Kasumi-1 (cell line): ENCODE measurements at places on chromosomes 1 and 21.

DNA sequence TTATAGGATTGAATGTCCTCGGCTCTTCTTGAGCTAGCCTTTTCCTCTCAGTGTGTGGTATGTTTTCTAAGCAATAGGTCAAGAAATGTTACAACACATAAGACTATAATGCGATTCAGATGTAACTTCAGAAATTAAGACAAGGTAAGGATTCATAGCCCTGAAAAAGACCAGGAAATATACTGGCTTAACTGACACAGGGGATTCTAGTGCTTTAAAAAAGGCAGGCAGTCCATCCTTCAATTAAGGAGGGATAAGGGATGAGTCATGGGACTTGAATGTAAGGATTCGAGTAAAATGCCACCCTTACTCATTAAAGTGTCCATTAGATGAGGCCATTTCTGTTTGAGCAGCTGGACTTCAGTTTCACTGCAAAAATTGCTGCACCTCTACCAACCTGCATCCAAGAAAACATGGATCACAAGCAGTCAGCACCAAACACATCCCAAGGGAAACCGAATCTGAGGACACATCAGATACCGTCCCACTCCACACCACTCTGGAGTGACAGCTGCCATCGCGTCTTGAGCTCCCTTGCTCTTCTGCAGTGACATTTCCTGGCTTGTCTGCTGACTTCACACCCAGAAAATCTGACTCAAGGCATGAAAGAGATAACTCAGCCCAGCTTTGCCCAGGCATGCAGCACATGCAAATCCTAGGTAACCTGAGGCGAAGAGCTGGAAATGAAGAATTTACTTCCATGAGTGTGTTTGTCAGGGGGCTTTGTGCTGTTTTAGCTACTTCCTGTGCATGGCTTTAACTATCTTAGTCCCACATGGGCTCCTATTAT is 37.8 kb downstream of the NGF start:
- no peak for DNase-seq

GRCh38 chr1:33516428-33516827 is 44.0 kb downstream of the ZSCAN20 start:
- no peak for DNase-seq

DNA sequence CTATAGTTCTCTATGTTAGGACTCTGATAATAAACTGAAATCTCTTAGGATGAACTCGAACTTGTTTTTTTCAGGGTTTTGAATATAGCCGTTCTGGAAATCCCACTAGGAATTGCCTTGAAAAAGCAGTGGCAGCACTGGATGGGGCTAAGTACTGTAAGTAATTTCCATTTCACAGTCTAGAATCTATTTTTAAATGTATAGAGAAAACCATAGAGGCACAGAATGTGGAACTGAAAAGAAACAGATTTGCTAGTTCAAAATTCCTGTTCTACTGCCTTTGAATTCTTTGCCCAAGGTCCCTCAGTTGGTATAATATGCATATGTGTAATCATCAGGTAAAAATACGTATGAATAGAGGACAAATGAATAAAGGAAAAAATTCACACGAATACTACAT is 4.8 kb downstream of the CTH start:
- no peak for DNase-seq

GRCh38 chr1:38489844-38490270 is 369.7 kb downstream of the RRAGC start:
- DNase-seq, result peak; percentile 6

GRCh38 chr1:17799642-17800041 is 44.5 kb downstream of the ACTL8 start:
- DNase-seq, result no peak

DNA sequence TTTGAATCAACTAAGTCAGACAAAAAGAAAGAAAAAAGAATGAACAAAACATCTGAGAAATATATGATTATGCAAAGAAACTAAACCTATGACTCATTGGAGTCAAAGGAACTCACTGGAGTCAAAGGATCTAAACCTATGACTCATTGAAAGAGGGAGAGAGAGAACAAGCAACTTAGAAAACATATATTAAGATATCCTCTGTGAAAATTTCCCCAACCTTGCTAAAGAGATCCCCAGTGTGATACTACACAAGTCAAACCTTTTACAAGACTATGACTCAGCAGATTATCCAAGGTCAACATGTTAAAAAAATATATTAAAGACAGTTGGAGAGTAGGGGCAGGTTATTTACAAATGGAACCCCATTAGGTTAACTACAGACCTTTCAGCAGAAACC is 1538.3 kb downstream of the NCAM2 start:
- DNase-seq, result peak; percentile 36

DNA sequence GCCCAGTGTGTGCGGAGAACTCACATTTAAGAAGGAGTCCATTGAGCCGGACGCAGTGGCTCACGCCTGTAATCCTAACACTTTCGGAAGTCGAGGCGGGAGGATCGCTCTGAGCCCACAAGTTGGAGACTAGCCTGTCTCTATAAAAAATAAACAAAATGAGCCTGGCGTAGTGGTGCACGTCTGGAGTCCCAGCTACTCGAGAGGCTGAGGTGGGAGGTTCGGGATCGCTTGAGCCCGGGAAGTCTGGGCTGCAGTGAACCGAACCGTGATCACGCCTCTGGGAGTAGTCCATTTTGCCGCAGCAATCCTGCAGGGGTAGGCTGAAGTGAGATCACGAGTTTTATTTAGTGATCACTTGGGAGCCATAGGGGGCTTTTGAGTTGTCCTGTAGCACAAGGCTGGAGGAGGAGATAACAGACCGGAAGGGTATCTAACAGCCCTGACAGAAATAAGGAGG is 497 bp upstream of the FUCA1 start:
- no peak for DNase-seq

- DNase-seq, result no peak
These were observed 128.5 kb downstream of the ZNF281 start for GRCh38 chr1:200281201-200281835.

GRCh38 chr1:207405814-207406213 is 48.3 kb upstream of the CR2 start:
- no peak for DNase-seq

DNA sequence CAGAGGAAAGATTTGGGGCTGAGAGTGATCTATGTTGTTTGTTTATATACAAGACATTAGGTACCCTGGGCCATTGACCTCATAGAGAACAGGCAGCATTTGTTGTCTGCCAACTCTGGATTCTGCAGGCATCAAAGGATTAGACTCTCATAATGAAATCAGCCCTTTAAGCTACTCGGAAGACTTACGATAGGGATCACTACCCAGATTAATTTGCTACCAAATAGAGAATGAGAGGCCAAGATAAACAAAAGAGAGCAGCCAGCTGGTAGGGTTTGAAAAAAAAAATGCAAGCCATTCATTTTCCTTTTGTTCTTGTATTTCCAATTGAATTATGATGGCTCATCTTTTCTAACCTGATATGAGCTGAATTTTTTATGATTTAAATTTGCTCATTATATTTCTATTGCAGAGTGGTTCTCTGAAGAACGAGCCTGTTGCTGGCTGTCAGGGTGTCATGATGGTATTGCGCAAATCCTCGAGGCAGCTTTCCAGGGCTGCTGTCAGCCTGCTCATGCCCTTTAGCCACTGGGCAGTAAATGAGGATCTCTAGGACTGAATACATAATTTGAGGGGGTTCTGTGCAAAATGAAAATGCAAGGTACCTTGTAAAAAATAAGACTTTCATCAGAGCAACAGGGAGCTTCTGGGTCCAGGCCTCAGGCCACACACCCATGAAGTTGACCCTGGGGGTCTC is 116.4 kb upstream of the KCNJ15 start:
- DNase-seq, result no peak

GRCh38 chr21:14572204-14572780 is 26.2 kb upstream of the SAMSN1 start:
- no peak for DNase-seq

DNA sequence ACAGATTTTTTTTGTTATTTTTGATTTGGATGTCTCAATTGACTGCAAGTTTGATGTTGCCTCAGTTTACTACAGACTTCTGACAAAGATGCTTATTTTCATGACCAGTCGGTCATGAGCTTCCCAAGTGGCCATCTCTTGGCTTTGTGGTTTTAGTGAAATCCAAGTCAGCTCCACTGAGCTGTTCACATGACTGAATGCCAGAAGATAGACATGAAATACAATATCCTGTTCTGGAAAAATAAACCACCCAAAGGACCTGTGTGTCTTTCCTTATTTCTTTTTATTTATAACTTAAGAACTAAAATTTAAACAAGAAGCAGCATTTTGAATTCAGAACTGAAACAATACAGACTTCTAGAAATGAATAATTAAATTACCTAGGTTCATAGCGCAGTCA is 89.3 kb downstream of the HMCN1 start:
- no peak for DNase-seq

GRCh38 chr1:229371624-229372023 is 28.8 kb upstream of the CCSAP start:
- no peak for DNase-seq

- DNase-seq, result no peak
These were observed 53.2 kb upstream of the C1orf87 start for GRCh38 chr1:60126723-60127122.

GRCh38 chr1:33438364-33439160 is 7.7 kb upstream of the PHC2 start:
- no peak for DNase-seq

DNA sequence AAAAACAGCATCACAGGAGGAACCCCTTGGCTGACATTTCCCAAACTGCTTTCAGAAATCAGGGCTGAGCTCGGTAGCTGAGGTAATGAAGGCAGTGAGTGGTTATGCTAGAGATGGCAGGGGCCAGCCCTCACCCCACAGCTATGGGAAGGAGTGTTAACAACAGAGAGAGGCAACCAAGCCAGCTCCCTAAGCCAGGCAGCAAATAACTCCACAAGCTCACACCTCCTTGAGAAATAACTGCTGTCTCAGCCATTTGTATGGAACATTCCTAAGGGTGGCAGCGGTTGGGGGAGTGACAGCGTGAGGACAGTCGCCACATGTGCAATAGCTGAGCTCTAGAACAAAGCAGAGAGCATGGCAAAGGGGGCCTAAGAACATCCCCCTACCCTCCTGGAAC is 42.6 kb downstream of the LMX1A start:
- no peak for DNase-seq

DNA sequence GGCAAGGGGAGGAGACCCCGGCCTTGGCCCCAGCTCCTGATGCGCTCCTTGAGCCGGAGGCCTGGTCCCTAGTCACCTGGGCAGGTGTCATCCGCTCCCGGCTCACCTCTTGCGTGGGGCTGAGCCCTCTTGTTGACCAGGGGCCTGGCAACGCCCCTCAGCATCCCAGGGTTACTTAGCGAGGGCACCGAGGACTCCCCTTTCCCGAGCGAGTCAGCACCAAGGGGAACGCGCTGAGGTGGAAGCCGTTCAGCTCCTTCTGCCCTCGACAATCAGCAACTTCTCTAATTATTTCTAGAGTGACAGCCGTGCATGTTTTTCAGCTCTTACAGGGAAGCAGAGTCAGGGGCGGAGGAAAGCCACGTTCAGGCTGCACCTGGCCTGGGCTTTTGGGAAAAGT is 522 bp downstream of the SLC45A1 start:
- DNase-seq, result no peak

- no peak for DNase-seq
These were observed 85.7 kb upstream of the CXADR start for GRCh38 chr21:17427157-17427556.

DNA sequence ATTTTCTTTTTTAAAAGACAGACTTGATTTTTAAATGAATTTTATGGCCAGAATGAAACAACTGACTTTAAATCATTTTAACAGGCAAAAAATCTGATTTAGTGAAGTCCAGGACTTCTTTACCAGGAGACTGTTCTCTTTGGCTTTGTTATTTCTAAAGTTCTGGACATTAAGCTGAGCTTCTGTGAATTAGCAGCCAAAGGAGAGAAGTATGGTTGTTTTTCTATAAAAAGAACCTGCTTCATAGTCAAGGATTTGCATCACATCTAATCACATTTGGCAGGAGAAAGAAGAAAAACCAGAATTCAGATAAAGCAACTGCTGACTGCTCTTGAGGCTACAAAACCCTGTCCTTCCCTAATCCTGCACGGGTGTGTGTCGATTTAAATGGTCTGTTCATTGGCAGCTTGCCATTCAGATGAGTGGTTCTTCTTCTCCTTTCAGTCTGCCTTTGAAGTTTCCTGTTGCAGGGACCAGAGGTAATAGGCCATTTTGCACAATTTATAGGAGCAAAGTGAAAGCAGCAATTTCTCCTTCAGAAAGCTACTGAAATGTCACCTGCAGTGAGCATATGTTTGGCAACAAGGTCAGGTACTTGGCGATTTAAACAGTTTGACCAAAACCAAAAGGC is 215.4 kb downstream of the OLFM3 start:
- peak; percentile 91 for DNase-seq

- DNase-seq, result peak; percentile 44
These were observed 168.6 kb downstream of the TRIM33 start for GRCh38 chr1:114342376-114342775.

DNA sequence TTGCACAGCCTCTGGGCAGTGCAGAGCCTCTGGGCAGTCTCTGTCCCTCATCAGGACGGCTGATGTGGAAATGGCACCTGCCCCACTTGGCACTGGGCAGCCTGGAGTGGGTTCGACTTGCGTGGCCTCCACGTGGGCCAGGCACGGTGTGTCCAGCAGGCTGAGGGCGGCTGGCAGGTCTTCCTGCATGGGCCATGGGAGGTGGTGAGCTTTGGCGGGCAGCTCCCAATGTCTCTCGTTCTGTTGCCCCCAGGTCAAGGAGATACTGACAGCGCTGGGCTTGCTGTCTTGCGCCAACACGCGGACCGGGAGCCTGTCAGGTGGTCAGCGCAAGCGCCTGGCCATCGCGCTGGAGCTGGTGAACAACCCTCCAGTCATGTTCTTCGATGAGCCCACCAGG is 33.2 kb downstream of the TFF3 start:
- no peak for DNase-seq

- DNase-seq, result peak; percentile 90
These were observed 1.7 kb upstream of the TNFRSF9 start for GRCh38 chr1:7942214-7942921.

DNA sequence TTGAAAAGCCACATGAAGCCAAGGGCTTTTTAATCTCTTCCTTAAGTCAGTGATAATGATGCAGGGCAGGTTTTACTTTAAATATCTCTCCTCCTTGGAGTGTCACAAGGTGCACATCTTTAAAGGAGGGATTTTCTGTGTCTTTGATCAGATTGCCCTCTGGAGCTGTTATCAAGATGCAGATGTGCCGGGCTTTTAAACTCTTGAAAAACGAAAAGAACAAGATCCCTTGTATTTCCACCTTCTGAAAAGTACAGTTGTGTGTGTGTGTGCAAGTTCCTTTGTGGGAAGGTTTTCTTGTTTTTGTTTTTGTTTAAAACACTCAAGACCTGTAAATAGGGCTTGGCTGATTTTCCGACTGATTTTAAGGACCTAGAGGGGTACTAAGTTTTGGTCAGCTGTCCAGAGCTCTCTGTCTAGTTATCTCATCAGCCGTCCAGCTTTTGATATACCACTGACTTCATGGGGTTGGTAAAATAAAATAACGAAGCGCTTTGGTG is 1.6 kb downstream of the MARK1 start:
- DNase-seq, result no peak
